ENCODE measurements at places on chromosomes 1 and 21.

DNA sequence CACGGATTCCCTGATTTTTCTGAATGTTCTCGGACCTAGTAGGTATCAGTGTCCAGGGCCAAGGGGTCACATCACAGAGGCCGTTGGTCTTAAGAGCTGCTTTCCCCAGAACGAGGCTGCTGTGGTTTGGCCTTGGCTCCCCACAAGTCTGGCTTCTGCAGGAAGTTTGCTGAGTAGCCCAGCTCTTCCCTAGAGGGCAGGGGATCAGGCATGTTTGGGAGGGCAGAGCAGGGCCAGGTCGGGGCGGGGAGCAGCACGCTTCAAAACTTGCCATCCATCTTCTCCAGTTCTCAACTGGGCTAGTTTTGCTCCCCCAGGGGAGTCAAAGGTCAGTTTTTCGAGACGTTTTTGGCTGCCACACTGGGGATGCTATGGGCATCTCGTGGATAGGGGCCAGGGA, 37.0 kb downstream of the MAN1C1 start:
- no peak for DNase-seq

DNA sequence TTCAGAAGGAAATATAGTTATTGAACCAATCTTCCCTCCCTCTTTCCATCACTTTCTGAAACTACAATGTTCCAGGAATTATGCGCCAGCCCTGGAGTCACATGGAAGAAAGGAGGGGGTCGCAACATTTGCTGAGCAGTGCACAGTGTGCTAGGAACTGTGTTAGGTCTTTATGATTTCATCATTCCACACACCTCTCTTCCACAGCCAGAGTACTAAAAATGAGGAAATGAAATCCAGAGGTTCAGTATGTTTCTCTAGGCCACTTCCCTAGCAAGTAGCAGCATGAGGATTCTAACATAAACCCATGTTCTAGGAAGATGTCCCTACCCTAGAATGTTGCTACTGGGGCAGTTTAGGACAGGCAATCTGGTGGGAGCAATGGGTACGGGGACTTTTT, 158.1 kb downstream of the SLC45A1 start:
- no peak for DNase-seq

- no peak for DNase-seq
Measured at GRCh38 chr1:206960676-206961386, 9.4 kb downstream of the FCAMR start.

DNA sequence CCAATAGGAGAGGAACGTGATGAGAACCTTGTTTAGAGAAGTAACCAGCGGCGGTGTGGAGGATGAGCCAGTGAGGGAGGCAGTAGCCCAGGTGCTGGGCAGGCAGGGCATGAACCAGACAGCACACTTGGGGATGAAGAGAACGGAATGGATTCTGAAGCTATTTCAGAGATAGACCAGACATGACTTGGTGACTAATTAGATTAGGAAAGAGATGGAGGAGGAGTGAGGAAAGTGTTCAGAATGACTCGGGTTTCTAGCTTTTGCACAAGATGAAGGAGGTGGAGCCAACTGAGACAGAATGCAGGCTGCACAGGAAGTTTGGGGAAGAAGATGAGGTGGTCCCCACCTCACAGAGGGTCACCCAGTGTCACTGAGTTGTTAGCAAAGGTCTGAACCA, 5.1 kb downstream of the PEF1 start:
- DNase-seq = no peak

DNA sequence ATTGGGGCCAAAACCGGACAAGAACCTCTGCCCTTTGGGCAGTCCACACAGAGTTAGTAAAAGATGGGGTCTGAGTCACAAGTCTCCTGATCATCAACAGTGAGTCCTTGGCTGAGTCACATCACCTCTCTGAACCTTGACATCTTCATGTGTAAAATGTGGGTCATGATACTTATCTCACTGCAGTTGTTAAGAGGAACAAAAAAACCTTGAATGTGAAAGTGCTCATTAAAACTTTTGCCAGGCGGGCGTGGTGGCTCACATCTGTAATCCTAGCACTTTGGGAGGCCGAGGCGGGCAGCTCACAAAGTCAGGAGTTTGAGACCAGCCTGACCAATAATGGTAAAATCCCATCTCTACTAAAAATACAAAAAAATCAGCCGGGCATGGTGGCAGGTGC, 15.7 kb downstream of the S100A16 start:
- DNase-seq = no peak

DNA sequence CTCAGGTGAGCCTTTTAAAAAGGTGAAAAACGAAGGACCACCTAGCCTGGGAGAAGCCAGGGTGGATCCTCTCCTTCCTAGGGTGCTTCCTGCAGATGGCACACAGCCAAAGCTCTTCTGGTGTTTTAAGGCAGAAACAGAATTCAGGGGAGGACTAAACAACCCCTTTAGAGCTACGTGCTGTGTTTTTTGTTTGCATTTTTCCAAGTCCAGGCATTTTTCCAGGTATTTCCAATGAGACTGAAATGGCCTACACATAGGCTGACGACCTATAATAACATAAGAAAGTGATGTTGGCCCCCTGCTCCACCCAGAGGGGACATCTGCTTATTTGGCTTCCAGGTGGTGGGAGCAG, 83.8 kb downstream of the CAPZB start:
- DNase-seq = no peak

GRCh38 chr1:228786361-228787129, 51.3 kb downstream of the RHOU start:
- DNase-seq = no peak

- DNase-seq = no peak
Measured at GRCh38 chr1:184254849-184255248, 132.0 kb upstream of the C1orf21 start.

DNA sequence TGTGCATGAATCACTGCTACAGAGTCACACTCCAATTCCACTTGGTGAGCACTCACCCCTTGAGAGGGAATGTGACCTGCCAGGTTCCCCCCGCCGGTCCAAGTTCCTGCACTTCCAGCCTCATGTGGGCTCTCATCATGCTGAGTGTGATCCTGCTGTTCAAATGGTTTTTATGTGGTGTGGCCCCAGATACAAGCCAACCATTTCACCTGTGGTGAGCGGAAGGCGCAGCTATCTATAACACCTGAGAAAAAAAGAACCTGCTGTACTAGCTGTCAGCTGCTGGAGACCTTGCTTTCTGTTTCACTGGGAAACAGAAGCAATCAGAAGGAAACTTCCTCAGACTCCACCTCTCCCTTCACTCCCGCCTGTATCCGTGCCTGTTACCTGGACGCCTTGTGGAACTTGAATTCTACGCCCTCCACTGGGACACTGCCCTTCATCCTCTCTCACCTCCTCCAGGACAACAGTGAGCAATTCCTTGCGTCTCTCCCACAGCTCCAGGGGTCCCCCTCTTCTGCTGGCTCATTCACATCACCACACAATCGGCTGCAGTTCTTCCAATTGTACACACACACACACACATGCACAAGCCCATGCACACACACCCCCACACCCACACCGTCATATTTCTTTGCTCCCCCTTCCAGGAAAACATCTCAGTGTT, 64.4 kb upstream of the RPL11 start:
- peak; percentile 51 for DNase-seq

- DNase-seq = no peak
Measured at GRCh38 chr1:54826226-54826816, 25.2 kb upstream of the TTC22 start.

DNA sequence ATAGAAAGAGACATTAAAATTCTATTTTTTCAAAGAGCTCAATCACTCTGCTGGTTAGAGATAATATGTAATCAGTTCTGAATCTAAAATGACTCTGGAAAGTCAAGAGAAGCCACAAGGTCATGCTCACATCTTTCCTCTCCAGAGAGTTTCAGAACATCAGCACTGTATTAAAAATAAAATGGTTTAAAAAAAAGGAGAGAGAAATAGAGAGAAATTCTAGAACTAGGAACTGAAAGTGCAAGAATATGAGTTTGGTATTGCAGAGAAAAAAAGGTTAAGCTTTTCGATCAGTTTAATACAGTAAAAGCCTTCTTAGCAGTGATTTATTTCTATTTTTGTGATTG, 44.0 kb upstream of the DIPK1A start:
- no peak for DNase-seq

- DNase-seq = no peak
Measured at GRCh38 chr1:226349081-226349480, 40.1 kb upstream of the LIN9 start.

DNA sequence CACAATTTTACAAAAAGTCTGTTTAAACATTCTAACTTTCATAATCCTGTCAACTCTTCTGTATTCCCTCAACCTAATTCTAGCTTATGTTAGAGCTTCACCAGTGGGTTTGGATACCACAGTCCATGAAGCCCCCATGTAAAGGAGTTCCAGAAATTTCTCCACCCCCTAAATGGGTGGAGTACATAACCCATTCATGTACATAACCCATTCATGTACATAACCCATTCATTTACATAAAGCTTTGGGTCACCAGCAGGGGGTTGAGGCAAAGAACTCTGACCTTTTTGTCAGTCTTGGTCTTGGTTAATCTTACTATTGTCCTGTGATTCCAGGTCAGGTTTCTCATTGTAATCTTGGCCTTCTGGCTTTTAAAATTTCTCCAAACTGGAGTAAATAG, 61.6 kb downstream of the SMYD2 start:
- no peak for DNase-seq

- DNase-seq = no peak
Measured at GRCh38 chr1:46449223-46450159, 40.1 kb upstream of the DMBX1 start.

- no peak for DNase-seq
Measured at GRCh38 chr1:100328133-100328532, 24.2 kb upstream of the CDC14A start.

DNA sequence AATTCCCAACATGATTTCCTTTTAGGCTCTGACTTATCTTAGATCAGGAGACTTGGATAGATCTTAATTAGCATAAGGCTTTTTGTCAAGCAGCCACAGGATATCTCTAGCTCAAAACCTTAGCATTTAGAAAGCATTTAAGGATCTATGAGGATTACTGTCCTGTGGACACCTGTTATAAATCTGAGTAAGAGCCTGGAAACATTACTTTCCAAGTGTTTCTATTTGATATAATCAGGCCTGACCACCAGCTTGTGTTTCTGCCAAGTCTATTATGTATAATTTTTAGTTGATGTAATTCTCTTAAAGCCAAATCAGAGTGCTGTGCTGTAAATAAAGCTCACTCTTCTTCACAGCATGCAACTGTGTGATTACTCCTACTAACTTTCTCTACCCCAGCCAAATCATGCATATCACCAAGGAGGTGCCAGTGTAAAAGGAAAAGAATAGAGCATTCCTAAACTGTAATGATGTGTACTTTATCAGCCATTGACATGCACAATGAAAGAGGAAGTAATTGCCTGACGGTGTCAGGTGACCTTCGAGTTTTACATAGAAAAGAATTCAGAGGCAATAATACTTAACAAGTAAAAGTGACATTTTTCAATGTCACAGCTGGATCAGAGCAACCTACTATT, 309.9 kb upstream of the PRMT6 start:
- DNase-seq = no peak

GRCh38 chr1:77253211-77253610, 28.6 kb upstream of the AK5 start:
- DNase-seq = no peak

- no peak for DNase-seq
Measured at GRCh38 chr21:9735421-9735961, 785.9 kb upstream of the TPTE start.

GRCh38 chr1:45446950-45447672, 43.9 kb downstream of the TESK2 start:
- no peak for DNase-seq

DNA sequence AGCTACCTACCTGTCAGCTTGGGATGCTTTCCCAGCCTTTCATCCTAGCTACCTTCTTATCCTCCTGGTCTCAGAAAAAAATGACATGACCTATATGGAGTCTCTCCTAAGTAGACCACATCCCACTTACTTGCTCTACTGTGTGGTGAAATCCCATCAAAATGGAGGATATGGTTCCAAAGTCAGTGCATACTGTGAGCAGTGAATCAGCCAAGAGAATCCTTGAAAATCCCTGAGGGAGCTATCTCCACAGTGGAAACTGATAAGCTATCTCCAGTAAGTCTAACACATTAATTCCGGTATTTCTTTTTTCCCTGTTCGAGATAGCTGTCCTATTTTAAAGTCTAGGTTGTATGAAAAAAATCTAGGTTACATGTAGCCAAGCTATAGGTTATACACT, 189.7 kb downstream of the FGGY start:
- DNase-seq = no peak

DNA sequence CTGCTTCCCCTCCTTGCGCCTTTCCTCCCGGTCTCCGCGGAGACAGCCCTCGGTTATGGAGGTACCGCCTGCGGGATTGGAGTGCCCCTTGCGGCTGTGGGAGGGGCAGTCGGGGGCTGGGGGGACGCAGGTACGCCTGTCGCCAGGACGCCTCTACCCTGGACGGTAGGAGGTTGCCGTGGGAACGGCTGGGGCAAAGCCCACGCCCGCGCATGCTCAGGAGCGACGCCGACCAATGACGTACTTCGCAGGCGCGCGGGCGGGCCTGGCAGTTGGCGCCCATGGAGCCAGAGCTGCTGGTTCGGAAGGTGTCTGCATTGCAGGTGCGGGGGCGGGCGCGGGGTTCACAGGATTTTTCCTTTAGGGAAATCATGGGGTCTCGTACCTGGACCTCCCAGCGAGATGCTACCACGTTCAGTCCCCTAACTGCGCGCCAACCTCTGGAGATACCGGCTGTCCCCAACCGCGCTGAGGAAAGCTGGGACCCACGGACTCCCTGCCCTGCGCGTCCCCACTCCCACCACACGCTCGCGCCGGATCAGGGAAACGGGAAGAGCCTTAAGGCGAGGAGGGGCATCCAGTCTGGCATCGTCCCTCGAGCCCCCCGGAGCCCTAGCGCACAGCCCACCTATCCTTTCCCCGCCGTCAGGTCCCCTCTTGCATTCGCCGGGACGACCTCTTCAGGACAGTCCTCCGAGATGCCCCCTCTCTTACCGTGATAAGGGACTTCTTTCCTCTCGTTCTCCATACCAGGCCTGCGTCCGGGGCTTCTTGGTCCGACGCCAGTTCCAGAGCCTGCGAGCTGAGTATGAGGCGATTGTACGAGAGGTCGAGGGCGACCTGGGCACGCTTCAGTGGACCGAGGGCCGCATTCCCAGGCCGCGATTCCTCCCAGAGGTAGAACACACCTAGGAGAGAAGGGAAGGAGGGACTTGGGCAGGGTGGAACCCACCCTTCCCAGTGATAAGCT, at the start of gene IQCC:
Gene IQCC, plus strand, starts transcription at position 271 of the 970 bp plus-strand sequence. Its CDS starts 11 bp downstream, at position 282.
- peak; percentile 85 for DNase-seq

DNA sequence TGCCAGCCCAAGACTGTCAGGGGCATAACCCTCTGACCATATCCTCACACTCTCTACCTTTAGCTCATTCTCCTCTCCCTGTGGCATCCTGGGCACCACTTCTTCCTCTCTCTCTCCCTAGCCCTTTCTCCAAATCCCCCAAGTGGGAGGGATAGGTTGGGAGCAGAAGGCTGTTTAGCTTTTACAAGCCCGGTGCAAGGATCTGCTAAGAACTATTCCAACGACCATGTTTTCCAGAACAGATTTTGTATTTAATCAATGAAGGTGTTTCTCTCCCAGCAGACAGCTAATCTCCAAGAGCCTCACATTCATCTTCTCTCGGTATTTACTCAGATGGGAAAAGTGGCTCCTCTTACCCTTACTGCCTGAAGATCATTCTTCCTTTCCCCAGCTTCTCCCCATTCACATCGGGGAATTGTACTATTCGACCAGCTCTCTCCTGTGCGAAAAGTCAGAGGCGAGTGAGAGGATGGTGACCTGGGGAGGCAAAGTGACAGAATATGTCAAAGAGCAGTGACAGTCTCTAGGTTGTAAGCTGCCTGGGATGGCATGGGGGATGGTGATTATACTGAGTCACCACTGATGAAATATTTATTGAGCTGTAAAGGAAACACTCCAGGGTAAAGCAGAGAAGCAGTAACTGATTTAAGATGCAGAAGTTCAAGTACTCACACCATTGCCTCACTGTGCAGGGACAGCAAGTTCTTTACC, 47.0 kb upstream of the RBM15 start:
- no peak for DNase-seq
